WERI-Rb-1 (cell line): ENCODE measurements at places on chromosomes 16 and 17.

GRCh38 chr17:2065949-2066400, 11.1 kb downstream of the HIC1 start:
- DNase-seq: no peak

- no peak for DNase-seq
Observed at GRCh38 chr16:24007391-24007790, 171.6 kb downstream of the PRKCB start.

GRCh38 chr17:37506678-37507077, 17.0 kb downstream of the DUSP14 start:
- peak; percentile 86 for DNase-seq

DNA sequence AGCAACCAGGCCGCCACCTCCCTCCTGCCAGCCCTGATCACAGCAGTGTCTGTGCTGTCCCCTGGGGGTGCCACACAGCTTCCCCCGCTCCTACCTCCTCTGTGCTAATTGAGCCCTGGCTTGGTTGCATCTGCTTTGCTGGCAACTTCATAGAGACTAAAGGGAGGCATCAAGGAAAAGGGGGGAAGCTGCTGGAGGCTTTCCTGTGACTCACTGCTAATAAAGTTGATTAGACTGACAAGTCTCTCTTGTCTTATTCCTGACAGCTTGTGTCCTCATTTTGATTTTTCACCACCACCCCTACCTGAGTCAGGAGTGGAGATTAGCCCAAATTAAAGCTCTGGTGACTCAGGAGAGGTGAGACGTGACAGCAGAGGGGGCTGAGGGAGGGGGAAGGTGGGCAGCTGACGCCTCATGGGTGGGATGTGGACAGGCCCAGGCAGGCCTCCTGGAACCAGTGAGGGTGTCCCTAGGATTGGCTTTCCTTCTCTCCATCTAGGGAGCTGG, 310.0 kb downstream of the CBLN1 start:
- peak; percentile 58 for DNase-seq

GRCh38 chr16:84867696-84868095, 47.9 kb downstream of the CRISPLD2 start:
- DNase-seq: no peak

DNA sequence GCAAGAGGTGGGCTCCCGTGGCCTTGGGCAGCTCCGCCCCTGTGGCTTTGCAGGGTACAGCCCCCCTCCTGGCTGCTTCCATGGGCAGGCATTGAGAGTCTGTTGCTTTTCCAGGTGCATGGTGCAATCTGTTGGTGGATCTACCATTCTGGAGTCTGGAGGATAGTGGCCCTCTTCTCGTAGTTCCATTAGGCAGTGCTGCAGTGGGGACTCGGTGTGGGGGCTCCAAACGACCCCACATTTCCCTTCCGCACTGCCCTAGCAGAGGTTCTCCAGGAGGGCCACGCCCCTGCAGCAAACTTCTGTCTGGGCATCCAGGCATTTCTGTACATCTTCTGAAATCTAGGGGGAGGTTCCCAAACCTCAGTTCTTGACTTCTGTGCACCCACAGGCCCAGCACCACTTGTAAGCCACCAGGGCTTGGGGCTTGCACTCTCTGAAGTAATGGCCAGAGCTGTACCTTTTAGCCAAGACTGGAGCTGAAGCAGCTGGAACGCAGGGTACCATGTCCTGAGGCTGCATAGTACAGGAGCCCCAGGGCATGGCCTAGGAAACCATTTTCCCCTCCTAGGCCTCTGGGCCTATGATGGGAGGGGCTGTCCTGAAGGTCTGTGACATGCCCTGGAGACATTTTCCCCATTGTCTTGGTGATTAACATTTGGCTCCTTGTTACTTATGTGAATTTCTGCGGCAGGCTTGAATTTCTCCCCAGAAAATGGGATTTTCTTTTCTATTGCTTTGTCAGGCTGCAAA, 6.0 kb downstream of the PRKAR1A start:
- DNase-seq: no peak

- DNase-seq: no peak
Observed at GRCh38 chr17:77579131-77579530, 379.4 kb upstream of the TNRC6C start.

DNA sequence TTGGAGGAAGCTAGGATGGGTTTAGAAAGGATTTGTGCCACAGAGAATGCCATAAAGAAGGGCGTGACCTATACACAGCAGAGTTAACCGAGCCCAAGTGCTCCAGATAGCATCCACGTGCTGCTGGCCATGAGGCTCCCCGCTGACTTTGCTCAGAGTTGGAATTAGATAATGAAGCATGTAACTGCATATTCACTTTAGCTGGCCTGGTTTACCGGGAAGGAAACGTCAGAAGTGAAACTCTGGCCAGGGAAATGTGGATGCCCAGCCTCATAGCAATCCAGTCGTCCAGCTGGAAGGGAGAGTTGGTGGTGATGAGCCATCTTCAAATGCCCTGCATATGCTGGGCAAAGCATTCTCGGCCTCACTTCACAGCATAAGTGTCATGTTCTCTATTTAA, 6.1 kb downstream of the KRT35 start:
- no peak for DNase-seq
